ENCODE measurements at places on chromosomes 7 and 10. TPM values are rescaled to one million over a fixed set of nuclear protein-coding genes. Genes with fewer than 3 reads are reported as not detected.

GRCh38 chr10:71608819-71609768 lies 110.5 kb downstream of the C10orf105 start:
- H3K36me3 ChIP-seq: no peaks in the 10 kb centered on the region
- H3K27me3 ChIP-seq: peaks cover 23% of the 10 kb centered on the region
- peaks cover 12% of the 10 kb centered on the region for H3K4me1 ChIP-seq

DNA sequence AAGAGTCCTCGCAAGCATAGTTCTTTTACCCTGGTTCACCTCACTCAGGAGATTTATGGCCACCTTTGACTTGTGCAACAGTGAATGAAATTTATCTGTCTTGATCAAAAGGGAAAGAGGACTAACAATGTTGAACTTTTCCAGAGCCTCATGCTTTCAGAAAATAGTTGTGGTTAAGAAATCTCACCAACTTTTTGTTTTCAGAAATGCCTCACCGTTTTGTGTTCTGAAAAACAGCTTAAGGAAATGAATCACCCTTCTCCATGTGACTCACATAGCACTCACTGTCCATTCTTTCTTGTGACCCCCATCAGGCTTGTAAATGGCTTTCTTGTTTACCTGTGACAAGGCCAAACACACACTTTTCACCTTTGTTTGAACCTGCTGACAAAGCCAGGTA lies 148.6 kb upstream of the FAM3C start:
- no peaks in the 10 kb centered on the region for H3K27me3 ChIP-seq
- peak overlapping the region; percentile 79 for H3K27ac ChIP-seq
- no peak overlapping the region for H3K4me3 ChIP-seq
- no peak for DNase-seq
- peaks cover 12% of the 10 kb centered on the region for H3K4me1 ChIP-seq

- no peak for DNase-seq
- H3K27ac ChIP-seq: no peak overlapping the region
- H3K4me1 ChIP-seq: no peaks in the 10 kb centered on the region
- H3K36me3 ChIP-seq: peaks cover 2% of the 10 kb centered on the region
These were observed 1151.1 kb downstream of the TYW1 start for GRCh38 chr7:68147614-68148238.

DNA sequence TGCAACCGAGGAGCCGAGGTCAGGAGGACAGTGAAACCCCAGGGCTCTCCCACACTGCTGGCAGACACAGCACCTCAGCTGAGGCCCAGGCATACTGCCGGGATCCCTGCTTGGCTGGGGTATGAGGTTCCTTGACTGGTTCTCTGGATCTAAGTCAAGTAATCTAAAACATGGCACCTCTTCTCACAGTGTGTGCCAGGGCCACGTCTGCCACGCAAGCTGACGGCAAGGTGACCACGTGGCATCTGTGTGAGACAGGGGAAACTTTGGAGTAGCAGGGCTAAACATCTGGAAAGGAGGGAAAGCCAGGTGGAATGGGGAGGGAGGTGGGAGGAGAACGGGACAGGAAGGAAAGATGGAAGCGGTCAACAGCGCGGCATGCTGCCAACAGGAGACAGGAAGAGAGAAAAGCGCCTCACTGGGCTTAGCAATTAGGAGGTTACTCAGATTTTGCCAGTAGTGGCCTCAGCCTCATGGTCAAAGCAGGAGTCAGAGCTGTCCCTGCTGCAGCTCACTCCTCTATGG lies 103.7 kb downstream of the CXCL12 start:
- H3K36me3 ChIP-seq: peaks cover 3% of the 10 kb centered on the region
- no peak overlapping the region for H3K4me3 ChIP-seq
- peaks cover 2% of the 10 kb centered on the region for H3K4me1 ChIP-seq
- no peak for DNase-seq

OR6V1 gene
- total RNA-seq: not detected

CNNM1 gene
- 0.36 TPM for total RNA-seq
